ENCODE measurements at places on chromosomes 7 and 10.

DNA sequence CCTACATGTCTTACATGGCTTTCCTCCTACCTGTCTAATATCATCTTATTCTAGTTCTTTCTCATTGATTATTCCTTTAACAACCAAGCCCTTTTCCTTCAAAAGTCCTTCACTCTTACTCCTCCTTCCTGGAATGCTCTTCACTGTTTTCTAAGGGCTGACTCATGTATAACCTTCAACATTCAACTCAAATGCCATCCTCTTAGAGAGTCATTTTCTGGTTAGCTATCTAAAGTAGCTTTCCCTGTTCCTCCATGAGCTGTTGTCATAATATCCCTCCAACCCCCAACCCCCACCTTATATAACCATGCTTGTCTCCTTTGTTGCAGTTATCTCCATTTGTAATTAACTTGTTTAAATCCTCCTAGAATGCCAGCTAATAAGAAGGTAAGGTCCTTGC is 286.8 kb downstream of the ADK start:
- peak; percentile 32 for DNase-seq

DNA sequence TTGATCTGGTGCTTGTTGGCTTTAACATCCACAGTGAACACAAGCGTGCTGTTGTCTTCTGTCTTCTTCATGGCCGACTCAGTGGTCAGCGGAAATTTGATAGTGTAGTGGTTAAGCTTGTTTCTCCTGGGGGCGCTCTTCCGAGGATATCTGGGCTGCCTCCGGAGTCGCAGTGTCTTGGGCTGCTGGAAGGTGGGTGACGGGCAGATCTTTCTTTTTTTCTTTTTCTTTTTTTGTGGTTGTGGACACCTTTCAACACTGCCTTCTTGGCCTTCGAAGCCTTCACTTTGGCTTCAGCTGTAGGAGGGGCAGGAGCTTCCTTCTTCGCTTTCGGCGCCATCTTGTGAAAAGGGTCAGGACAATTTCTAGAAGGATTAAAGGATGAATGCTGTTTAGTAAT is 23.8 kb upstream of the RPA3 start:
- DNase-seq, result no peak

GRCh38 chr7:12735923-12736322 is 48.5 kb downstream of the ARL4A start:
- DNase-seq, result no peak

DNA sequence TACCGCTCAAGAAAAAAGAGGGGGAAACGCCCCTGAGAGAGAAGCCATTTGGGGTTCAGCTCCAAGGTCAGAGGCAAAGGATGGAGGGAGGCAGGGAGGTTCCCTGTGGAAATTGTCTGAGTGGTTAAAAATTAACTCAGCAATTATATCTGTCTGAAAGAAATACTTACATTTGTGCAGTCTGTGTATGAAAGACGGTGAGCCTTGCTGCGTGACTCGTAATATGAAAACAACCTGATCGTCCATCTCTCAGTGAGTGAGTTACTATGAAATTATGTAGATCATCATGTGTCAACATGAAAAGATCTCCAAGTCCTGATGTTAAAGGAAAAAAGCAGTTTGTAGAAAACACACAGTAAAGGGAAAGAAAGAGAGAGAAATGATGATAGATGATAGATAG is 67.2 kb upstream of the FAM204A start:
- DNase-seq, result no peak

GRCh38 chr7:75624134-75624832 is 114.5 kb downstream of the HIP1 start:
- DNase-seq, result peak; percentile 63

DNA sequence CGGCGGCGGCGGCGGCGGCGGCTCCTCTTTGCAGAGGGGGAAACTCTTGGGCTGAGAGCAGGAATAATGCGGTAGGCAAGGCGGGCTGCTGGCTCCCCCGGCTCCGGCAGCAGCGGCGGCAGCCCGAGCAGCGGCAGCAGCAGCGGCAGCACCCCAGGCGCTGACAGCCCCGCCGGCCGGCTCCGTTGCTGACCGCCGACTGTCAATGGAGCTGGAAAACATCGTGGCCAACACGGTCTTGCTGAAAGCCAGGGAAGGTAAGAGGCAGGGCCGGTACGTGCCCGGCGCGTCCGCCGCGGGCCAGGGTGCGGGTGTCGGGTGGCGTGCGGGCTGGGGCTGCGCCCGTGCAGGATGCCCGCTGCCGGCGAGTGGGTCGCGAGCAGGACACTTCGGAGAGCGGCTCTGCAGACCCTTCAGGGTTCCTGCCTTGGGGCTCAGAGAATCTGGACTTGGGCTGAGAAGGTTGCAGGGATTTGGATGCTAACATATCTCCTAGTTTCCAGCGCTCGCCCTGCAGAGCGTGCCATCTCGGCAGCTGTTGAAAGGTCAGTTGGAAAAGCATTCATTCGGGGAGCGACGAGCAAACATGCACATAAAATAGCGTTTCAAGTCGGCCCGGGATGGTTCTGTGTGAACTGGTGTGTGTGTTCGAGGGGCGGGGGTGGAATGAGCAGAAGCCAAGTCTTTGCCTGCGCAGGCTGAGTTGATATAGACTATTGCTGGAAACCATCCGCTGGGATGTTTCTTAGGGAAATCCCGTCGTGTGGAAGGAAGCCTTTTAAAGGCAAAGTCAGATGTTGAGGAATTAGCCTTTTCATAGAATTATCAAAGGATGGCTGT is 562 bp downstream of the GRK5 start:
- peak; percentile 50 for DNase-seq

DNA sequence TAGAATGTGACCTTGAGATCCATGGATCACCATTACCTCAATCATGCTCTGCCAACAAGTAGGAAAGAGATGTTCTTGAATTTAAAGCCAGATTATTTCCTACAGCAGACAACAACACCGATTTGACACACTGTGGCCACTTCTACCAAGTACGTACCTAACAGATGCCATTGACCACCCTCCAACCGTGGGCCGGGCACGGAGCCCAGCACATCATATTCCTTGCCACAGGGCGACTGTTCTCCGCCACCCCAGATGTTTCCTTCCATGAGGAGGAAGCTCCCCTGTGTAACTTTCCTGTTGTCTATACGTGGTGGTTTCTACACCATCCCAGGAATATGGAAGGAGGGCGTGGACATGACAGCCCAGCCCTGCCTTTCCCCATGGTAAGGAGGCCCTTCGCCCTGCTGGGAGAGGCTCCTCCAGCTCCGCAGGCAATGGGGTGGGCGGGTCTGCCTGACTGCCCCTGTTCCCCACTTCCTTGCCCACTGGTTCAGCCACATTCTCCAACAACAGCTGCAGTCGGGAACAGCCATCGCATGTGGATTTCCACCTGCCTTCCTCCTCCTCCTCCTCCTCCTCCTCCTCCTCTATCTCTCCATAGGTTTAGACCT is 7.2 kb downstream of the CHST15 start:
- no peak for DNase-seq

GRCh38 chr7:92634924-92635519 is 44.8 kb upstream of the FAM133B start:
- DNase-seq, result peak; percentile 36

DNA sequence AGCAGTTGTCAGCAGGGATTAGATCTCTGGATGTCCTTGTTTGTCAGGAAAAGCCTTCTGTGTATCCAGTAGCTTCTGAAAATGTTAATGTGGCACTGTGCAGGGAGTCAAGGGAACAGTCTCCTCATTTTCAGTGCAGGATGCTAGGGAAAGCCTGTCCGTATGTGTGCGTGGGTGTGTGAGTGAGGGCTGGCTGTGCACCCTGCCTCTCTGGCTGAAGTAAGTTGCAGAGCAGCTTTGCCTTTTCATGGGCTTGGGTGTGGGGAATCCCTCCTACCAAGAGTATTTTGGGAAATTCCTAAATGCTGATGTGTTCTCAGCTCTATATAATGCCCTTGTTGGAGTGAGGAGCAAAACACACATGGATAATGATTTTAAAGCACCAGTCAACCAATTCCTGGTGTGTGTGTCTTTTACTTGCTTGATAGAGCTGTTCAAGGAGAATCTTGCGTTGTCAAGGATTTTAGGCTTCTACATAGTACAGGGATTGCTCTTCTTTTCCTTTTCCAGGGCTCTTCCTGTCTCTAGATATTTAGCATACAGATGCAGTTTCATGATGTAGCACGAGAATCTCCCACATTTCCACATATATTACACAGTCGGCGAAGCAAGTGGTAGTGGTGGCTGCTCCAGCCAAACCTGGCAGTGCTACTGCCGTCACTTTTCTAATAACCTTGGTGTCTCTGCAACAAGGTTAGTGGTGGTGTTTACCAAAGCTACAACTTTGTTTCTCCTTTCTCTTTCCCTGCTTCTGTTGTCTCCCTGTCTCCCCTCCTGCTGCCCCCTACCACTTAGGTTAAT is 92.8 kb downstream of the MCU start:
- DNase-seq, result peak; percentile 83

- peak; percentile 15 for DNase-seq
Measured at GRCh38 chr7:128923411-128923800, 12.9 kb upstream of the KCP start.

DNA sequence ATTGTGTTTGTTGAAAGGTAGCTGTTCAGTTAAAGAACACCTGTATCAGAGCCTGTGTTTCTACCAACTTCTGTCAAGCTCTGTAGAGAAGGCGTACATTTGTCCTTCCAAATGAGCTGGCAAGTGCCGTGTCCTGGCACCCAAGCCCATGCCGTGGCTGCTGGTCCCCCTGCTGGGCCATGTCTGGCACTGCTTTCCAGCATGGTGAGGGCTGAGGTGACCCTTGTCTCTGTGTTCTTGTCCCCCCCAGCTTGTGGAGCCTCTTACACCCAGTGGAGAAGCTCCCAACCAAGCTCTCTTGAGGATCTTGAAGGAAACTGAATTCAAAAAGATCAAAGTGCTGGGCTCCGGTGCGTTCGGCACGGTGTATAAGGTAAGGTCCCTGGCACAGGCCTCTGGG is 154.9 kb downstream of the EGFR start:
- DNase-seq, result no peak

DNA sequence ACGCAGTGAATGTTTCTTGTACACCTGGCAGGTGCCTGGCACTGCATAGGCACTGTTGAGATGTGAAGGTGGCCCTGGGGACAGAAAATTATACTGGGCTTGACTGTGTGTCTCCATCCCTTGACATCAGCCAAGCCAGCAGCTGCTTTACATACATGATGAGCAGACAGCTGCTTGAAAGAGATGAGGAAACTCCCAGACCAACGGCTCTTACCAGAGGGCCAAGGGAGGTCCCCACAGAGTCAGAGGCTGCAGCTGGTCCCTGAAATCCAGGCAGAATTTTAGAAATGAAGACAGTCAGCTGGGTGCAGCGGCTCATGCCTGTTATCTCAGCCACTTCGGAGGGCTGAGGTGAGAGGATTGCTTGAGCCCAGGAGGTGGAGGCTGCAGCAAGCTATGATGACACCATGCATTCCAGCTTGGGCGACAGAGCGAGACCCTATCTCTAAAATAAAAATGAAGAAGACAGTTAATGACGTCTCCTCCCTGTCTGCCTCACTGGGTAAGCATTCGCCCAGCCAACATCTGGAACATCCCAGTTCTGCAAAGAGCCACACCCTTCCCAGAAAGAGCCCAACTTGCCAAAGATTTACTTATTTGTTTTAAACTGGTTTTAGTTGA is 17.6 kb downstream of the LIMK1 start:
- DNase-seq, result peak; percentile 27

- DNase-seq, result no peak
Measured at GRCh38 chr10:107548301-107548700, 383.8 kb upstream of the SORCS1 start.

DNA sequence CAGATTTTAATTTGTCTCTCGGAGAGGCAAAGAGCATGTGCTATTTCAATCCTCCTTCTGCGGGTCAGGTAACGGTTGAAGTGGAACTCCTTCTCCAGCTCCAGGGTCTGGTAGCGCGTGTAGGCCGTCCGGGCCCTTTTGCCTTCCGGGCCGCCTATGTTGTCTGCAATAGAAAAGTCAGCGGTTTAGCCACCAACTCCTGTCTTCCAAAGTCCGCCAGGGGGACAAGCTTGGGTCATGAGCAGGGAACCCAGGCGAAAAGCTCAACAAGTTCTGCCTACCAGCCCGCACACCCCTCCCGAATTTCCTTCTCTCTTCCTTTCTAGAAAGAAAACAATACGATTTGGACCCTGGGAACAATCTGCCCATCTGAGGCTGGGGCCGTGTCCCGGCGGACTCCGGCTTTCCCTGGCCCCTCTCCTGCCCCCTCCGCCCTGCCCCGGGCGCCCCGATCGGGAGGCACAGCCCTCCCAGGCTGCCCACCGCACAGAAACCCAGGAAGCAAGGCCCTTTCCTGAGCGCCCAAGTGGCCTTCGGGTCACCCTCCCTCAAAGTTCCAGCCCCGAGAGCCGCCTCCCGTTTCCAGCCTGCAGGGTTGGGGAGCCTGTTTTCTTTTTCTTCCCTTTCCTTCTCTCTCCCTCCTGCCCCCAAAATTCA is 1.4 kb downstream of the HOXA5 start:
- no peak for DNase-seq

GRCh38 chr10:17742918-17743317 is 9.1 kb upstream of the TMEM236 start:
- DNase-seq, result peak; percentile 46

DNA sequence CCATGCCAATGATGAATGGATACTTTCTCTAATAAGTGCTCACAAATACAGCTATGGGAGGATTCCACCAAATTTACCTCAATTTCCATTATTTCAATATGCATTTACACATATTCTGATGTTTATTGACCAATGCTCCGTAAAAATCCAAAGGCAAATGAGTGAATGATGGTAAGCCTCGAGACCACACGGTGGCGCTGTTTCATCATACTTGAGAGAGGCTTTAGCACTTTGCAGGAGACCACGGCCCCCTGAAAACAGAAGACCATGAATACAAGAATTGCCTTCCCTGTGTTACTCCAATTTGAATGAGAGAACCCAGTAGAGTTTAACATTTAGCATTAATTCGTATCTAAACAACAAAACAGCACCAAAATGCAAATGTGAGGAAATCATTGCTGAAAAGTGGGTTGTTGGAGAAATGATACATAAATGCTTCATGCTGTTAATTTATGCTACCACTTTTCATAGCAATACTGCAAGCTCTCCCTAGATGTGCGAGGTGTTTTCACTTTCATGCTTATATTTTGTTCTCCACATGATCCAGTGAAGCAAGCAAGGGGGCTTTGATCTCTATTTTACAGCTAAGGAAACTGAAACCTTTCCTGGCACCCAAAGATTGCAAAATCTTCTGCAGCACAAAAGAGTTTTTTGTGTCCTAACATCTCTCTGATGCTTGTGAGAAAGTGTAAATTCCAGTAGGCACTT is 35.4 kb downstream of the TRIL start:
- DNase-seq, result peak; percentile 55

DNA sequence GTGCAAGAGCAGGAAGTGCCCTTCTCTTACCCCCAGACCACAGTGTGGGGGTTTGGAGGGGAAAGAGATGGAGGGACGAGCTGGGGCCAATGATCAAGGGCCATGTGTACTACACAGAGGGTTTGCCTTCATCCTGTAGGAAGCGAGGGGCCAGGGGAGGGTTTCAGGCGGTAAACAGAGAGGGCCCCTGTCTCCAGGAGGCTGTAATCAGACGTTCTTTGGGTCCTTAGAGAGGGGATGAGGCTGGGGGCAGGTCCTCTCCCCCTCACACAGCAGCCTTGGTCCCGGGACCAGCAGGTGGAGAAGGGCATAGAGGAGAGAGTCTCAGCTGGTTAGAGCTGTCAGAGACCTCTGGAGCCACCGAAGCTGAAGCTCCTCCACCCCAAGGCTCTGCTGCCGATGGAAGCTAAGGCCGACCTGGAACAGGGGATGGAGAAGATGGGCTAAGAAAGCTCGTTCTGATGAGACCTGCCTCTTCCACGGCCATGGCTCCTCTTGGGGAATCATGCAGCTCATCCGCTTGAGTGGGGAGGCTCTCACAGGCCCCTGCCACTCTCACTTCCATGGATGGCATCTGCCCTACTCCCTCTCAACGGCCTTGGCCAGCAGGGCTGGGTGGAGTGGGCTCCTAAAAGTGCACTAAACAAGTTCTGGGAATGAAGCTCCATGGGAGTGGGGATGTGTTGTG is 3.5 kb downstream of the LOXL4 start:
- no peak for DNase-seq
